ENCODE measurements at places on chromosomes 16 and 17. TPM values are rescaled to one million over a fixed set of nuclear protein-coding genes. Genes with fewer than 3 reads are reported as not detected.

COQ7 gene
- total RNA-seq, result 21.3 TPM

RNF167 gene
- total RNA-seq, result 140 TPM

CSH2 gene
- not detected for total RNA-seq

TMEM204 gene
- 7.7 TPM for total RNA-seq

PAM16 gene
- 67.8 TPM for total RNA-seq

GRIN2A gene
- not detected for total RNA-seq

KPNB1 gene
- 614 TPM for total RNA-seq

MYH8 gene
- not detected for total RNA-seq

BCKDK gene
- total RNA-seq, result 21.3 TPM

KRTAP1-3 gene
- total RNA-seq, result not detected

NATD1 gene
- total RNA-seq, result 2.5 TPM

SEPTIN12 gene
- not detected for total RNA-seq

DNA sequence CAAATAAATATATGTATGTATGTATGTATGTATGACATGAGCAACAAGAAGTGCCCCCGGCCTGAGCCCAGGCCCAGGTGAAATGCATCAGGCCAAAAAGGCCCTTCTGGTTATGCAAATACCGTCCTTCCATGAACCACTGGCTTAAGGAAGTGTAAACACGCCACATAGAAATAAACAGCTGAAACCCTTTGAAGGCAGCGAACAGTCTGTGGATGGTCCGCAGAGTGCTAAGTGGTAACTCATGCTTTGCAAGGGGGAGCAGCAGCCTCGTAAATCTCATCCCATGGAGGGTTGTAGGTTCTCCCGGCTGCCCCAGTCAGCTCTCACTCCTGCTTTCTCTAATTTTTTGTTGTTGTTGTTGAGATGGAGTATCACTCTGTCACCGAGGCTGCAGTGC lies 36.7 kb downstream of the COTL1 start:
- H3K4me1 ChIP-seq, result peaks cover 40% of the 10 kb centered on the region
- no peak overlapping the region for H3K27ac ChIP-seq
- H3K4me3 ChIP-seq, result no peak overlapping the region

DNA sequence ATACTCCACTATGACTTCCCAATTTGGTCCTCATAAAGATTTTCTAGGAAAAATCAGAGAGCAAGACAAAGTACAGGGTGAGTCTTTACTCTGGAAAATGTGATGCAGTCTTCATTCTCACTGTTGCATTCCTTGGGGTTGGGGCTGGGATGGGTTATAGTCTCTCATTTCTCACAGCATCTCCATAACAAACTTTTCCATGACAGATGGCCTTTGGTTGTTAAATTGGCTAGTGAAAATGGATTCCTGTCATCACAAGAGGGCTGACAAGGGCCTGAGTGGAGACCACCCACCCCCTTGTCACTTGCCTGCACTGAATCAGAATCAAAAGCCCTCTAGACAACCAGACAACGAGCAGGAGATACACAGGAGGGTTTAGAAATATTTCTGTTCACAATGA lies 174.6 kb downstream of the AATF start:
- no peak overlapping the region for H3K4me3 ChIP-seq
- no peaks in the 10 kb centered on the region for H3K27me3 ChIP-seq
- H3K36me3 ChIP-seq, result peaks cover 56% of the 10 kb centered on the region
- DNase-seq, result no peak
- no peak overlapping the region for H3K27ac ChIP-seq

- H3K36me3 ChIP-seq, result no peaks in the 10 kb centered on the region
- no peak for DNase-seq
- no peak overlapping the region for H3K27ac ChIP-seq
- H3K27me3 ChIP-seq, result no peaks in the 10 kb centered on the region
Observed at GRCh38 chr17:68969101-68969500, 13.9 kb upstream of the ABCA8 start.

GRCh38 chr17:30429155-30429554 lies 48.1 kb upstream of the GOSR1 start:
- DNase-seq, result no peak
- H3K4me1 ChIP-seq, result no peaks in the 10 kb centered on the region
- H3K36me3 ChIP-seq, result peaks cover 37% of the 10 kb centered on the region
- no peak overlapping the region for H3K27ac ChIP-seq
- no peaks in the 10 kb centered on the region for H3K27me3 ChIP-seq

DNA sequence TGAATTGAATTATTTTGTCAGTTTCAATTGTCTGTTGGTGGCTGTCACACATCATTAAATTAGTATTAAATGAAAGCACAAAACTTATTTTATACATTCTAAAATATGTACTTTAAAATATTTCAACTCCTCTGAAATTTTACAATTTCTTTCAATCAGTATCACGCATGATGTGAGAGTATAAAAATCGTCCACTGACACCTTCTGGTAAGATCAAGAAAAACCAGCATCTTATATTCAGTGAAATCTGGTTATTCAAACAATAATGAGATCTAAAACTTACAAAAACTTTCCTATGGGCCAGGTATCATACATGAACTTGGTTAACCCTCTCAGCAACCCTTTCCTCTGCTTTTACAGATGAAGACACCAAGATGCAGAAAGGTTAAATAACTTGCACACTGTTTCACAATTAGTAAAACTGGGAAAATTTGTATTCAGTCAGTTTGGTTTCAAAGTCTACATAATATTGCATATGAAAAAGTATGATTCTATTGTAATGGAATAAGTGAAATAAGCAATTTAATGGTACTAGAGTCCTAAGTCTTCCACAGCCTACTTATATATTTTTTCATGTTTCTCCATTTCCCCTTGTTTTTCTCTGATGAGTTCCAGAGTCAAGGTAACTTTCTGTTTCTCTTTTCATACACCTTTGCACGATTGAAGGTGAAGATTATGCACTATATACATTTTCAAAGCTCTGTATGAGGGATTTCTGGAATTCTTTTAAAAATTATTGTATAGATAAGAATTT lies 58.7 kb downstream of the EFCAB5 start:
- no peak overlapping the region for H3K4me3 ChIP-seq
- H3K4me1 ChIP-seq, result peaks cover 13% of the 10 kb centered on the region
- no peaks in the 10 kb centered on the region for H3K36me3 ChIP-seq
- H3K27ac ChIP-seq, result no peak overlapping the region
- H3K27me3 ChIP-seq, result no peaks in the 10 kb centered on the region

DNA sequence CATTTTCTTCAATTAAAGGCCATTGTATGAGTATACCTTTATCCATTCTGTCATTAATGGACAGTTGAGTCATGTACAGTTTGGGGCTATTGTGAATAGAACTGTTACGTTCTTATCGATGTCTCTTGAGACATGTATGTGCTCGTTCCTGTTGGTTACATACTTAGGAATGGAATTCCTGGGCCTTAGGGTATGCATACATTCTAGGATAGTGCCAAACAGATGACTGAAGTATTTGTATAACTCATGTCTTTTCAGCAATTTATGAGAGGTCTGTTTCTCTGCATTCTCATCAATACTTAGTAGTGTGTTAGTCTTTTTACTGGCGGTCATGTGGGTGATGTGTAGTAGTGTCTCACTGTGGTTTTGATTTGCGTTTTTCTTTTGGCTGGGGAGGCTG lies 81.2 kb downstream of the USP22 start:
- no peak overlapping the region for H3K27ac ChIP-seq
- peaks cover 5% of the 10 kb centered on the region for H3K27me3 ChIP-seq
- H3K36me3 ChIP-seq, result no peaks in the 10 kb centered on the region
- no peak overlapping the region for H3K4me3 ChIP-seq

DNA sequence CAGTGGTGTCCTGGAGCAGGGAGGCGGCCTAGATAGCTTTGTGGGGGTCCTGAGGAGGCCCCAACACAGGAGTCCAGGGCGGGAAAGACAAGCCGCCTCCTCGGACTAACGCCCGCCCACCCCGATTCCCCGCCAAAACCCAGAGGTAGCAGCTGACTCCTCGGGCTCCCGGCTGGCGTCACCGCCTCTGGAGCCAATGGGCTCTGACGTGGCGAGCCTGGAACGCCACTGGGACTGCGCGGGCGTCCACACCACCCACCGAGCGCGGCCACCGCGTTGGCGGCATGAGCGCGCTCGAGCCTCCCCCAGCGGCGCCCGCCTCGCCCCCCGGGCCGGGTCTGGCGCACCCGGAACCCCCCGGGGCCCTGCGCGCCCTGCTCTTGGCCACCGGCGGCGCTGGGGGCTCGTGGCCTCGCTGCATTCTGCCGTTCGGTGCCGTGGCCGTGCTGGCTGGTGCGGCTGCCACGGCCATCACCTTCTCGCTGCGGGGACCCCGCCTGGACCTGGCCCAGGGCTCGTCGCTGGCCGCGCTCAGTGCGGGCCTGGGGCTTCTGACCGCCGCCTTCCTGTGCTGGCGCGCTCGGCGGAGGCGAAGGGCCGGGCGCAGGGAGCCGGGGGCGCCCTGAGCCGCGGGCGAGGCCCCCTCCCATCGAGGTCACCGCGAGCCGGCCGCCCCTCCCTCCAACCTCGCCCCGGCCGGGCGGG lies 3.4 kb upstream of the NTN3 start:
- H3K27me3 ChIP-seq, result peaks cover 33% of the 10 kb centered on the region
- DNase-seq, result peak; percentile 34
- H3K27ac ChIP-seq, result no peak overlapping the region
- H3K36me3 ChIP-seq, result no peaks in the 10 kb centered on the region
- no peak overlapping the region for H3K4me3 ChIP-seq
- H3K4me1 ChIP-seq, result peaks cover 10% of the 10 kb centered on the region

- H3K27me3 ChIP-seq, result peaks cover 4% of the 10 kb centered on the region
- peak overlapping the region; percentile 88 for H3K4me3 ChIP-seq
- DNase-seq, result peak; percentile 63
Observed at GRCh38 chr16:80804056-80804525, 307 bp downstream of the CDYL2 start.

- peaks cover 16% of the 10 kb centered on the region for H3K36me3 ChIP-seq
- H3K4me3 ChIP-seq, result no peak overlapping the region
- no peak overlapping the region for H3K27ac ChIP-seq
- DNase-seq, result no peak
Observed at GRCh38 chr17:61750656-61751055, 112.7 kb downstream of the BRIP1 start.

GRCh38 chr16:64534180-64534780 lies 587.6 kb downstream of the CDH11 start:
- no peaks in the 10 kb centered on the region for H3K27me3 ChIP-seq
- H3K4me1 ChIP-seq, result no peaks in the 10 kb centered on the region
- H3K27ac ChIP-seq, result no peak overlapping the region
- no peaks in the 10 kb centered on the region for H3K36me3 ChIP-seq

DNA sequence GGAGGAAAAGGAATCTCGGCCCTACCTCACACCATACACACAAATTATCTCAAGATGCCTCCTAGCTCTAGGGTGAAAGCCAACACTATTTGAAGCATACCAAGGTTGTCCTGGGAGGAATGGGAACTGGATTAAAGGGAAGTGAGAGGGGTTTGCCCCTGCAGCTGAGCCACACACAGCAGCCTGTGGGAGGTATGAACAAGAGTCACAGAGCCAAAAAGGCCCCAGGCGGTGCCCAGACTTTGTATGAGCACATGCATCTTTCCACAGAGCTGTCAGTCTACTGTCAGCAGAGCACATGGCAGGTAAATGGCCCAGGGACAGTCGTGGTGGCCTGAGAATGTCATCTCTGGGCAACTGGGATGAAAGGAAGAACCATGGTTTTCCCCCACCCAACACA lies 31.0 kb upstream of the RCVRN start:
- no peak for DNase-seq
- no peaks in the 10 kb centered on the region for H3K27me3 ChIP-seq
- no peak overlapping the region for H3K4me3 ChIP-seq
- no peak overlapping the region for H3K27ac ChIP-seq
- no peaks in the 10 kb centered on the region for H3K4me1 ChIP-seq

DNA sequence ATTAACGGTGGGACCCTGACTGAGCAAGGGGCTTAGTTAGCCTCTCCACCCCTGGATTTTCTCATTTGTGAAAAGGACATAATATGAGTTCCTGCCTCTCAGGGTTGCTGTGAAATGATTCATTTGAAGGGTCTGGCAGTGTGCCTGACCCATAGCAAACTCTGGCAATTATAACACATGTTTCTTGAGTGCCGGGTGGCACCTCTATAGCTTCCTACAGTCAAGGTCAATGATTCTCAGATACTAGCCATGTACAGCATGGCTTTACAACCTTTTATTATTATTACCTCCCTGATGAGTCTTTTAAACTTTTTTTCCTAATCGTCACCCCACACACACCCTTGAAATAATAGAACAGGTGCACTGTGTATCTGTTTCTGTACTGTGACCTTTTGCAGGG lies 42.1 kb downstream of the TMEM114 start:
- no peak overlapping the region for H3K4me3 ChIP-seq
- DNase-seq, result no peak
- H3K4me1 ChIP-seq, result no peaks in the 10 kb centered on the region
- H3K36me3 ChIP-seq, result no peaks in the 10 kb centered on the region
- no peak overlapping the region for H3K27ac ChIP-seq

DNA sequence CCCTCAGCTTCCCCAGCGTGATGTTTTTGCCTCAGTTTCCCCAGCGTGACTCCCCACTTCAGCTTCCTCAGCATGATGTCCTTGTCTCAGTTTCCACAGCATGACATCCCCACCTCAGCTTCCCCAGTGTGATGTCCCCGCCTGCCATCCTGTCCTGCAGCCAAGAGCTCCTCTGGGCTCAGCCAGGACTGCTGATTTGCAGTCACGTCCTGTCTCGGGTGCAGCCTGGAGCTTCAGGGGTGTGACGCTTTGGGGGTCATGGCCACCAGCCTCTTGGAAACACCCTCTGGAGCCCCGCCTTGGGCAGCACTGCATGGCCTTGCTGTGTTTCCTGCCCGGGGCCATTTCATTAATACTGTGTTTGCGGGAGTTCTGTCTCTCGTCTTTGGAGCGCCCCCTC lies 16.5 kb upstream of the NUDT16L1 start:
- H3K27me3 ChIP-seq, result no peaks in the 10 kb centered on the region
- DNase-seq, result peak; percentile 17
- H3K36me3 ChIP-seq, result peaks cover 9% of the 10 kb centered on the region
- peaks cover 26% of the 10 kb centered on the region for H3K4me1 ChIP-seq
- peak overlapping the region; percentile 53 for H3K4me3 ChIP-seq

DNA sequence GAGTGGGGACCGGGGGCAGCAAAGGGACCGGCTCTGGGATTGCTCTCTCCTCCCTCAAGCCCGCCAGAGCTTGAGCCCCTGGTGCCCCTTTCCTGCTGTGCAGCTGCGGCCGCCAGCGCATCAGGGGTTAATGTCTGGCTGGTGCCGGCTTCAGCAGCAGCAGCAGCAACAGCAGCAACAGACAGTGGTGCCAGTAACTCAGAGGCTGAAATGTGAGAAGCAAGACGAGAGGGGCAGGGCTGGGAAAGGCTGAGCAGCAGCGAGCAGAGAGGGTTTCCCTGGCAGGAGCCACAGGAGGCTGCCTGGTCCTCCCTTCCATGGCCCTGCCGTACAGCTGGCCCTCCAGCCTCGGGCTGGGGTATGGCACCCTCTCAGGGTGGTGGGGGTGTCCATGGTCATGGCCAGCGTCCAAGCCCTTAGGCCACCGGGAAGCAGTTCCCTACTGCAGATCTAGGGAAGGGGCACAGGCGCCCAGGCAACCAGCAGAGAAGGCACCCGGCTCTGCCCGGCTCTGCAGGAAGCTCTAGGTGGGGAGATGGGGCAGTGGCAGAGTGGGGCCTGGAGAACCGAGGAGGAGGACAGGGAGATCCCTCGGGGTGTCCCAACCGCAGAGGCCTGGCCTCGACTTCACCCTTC lies 21.1 kb upstream of the TFAP4 start:
- no peaks in the 10 kb centered on the region for H3K27me3 ChIP-seq
- DNase-seq, result no peak
- no peak overlapping the region for H3K27ac ChIP-seq
- no peaks in the 10 kb centered on the region for H3K36me3 ChIP-seq

Measured in activated naive CD4-positive, alpha-beta T cell treated with anti-CD3 and anti-CD28 coated beads for 36 hours (primary cell).